ENCODE measurements at places on chromosomes 6 and 20. TPM values are rescaled to one million over a fixed set of nuclear protein-coding genes. Genes with fewer than 3 reads are reported as not detected.

DNA sequence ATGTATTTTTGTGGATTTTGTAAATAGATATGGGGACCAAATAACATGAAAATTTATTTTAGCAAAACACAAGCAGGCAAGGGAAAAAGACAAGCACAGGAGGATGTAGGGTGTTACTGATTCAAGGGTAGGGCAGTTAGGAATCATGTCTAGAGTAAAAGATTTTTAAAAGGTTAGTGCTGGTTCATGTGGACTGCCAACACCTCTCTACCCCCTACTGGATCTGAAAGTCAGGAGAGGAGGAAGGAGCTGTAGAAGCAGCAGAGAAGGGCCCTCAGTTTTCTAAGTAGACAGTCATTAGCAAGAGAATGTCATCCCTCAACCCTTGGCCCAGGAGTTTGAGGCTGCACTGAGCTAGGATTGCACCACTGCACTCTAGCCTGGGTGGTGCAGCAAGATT lies 95.2 kb downstream of the RREB1 start:
- no peaks in the 10 kb centered on the region for H3K27me3 ChIP-seq
- DNase-seq: no peak
- no peak overlapping the region for H3K27ac ChIP-seq
- H3K4me3 ChIP-seq: no peak overlapping the region
- no peaks in the 10 kb centered on the region for H3K4me1 ChIP-seq

DNA sequence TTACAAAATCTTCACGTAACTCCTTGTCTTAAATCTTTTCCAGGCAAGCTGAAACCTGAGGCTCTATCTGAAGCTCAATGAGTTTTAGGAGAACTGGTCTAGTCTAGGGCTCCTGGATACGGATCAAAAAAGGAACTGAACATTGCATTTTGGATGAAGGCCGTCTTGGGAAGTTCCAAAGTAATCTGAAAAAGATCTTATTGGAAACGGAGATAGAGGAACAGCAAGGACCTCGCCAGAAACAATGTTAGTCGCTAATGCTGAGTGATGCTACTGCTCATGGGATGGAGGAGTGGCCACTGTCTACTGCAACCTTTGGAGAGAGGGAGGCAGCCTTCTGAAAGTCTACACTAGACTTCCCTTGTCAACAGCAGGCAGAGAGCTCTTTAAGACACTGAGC lies 91.4 kb upstream of the ATXN1 start:
- H3K4me3 ChIP-seq: no peak overlapping the region
- H3K4me1 ChIP-seq: no peaks in the 10 kb centered on the region
- no peaks in the 10 kb centered on the region for H3K36me3 ChIP-seq

The SIM1 gene
- 0.39 TPM for total RNA-seq

GRCh38 chr6:133632206-133632605 lies 256.7 kb upstream of the TCF21 start:
- no peaks in the 10 kb centered on the region for H3K36me3 ChIP-seq
- no peaks in the 10 kb centered on the region for H3K27me3 ChIP-seq
- no peaks in the 10 kb centered on the region for H3K4me1 ChIP-seq

The RAD21L1 gene
- 0.48 TPM for total RNA-seq

DNA sequence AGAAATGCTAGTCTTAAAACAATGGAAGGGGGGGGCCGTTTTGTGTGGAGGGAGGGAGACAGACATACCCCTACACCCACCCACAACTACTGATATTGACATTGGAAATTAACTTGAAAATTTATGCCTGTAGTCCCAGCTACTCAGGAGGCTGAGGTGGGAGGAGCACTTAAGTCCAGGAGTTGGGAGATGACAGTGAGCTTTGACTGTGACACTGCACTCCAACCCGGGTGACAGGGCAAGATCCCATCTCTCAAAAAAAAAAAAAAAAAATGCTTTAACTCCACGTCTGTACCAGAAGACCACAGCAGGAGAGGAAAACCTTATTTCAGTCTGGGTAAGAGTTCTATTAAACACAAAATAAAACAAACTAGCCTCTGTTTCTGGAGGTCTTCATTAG lies 2.2 kb downstream of the TBC1D20 start:
- H3K4me3 ChIP-seq: no peak overlapping the region
- no peak overlapping the region for H3K27ac ChIP-seq
- no peaks in the 10 kb centered on the region for H3K27me3 ChIP-seq
- H3K4me1 ChIP-seq: no peaks in the 10 kb centered on the region

GRCh38 chr6:14722001-14722562 lies 523.8 kb upstream of the JARID2 start:
- DNase-seq: no peak
- H3K27ac ChIP-seq: no peak overlapping the region
- no peaks in the 10 kb centered on the region for H3K27me3 ChIP-seq

DNA sequence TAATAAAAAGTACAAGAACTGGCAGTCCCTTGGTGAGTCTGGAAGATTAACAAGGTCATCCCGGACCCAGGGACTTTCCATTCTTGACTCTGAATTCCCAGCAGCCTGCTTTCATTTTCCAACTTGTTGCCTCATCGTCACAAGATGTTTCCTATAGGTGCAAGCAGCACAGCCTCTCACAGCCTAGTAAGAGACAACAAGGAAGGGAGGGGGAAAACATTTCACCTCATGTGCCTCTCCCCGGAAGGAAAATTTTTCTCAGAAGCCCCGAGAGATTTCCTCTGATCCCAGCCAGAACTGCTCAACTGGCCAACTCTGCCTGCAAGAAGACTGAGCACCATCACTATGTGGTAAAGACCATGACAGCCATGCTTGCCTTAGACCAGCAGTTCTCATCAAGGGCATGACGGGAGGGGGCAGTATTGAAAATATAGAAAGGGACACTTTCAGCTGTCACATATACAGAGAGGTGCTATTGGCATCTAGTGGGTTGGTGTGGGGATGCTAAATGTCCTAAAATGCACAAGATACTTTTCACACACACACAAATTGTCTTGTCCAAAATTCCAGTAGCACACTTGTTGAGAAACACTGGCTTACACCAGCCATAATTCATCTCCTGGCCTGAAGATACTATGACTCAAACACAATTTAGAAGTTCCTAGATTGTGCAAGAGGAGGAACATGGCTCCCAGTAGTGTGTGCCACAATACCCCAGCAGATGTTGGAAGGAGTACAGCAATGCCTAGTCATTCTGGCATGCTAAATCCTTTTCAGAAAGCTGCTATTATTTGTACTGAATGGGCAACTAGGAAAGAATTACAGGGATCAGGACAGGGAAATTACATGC lies 10.8 kb upstream of the WTAP start:
- H3K27me3 ChIP-seq: no peaks in the 10 kb centered on the region
- DNase-seq: no peak
- no peak overlapping the region for H3K4me3 ChIP-seq
- no peaks in the 10 kb centered on the region for H3K4me1 ChIP-seq

DNA sequence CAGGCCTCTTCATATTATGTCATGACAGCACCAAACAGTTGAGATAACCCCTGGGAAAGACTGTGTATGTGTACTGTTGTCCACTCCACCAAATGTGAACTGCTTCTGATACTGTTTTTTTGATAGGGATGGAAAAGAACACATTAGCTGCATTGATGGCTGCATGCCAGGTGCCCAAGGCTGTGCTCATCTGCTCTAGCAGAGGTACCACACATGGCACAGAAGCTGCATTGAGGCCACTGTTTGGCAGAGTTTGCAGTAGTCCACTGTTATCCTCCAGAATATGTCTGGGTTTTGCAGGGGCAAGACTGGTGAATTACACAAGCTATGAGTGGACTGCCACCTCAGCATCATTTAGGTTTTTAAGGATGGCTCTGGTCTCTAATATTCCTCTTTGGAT lies 28.2 kb upstream of the ELMO2 start:
- no peak overlapping the region for H3K27ac ChIP-seq
- no peak for DNase-seq
- H3K4me3 ChIP-seq: no peak overlapping the region
- no peaks in the 10 kb centered on the region for H3K4me1 ChIP-seq

- no peak for DNase-seq
- no peaks in the 10 kb centered on the region for H3K36me3 ChIP-seq
- no peaks in the 10 kb centered on the region for H3K27me3 ChIP-seq
- no peak overlapping the region for H3K4me3 ChIP-seq
- H3K27ac ChIP-seq: no peak overlapping the region
- H3K4me1 ChIP-seq: no peaks in the 10 kb centered on the region
Observed at GRCh38 chr6:75183099-75183541, 22.7 kb downstream of the COL12A1 start.

- no peaks in the 10 kb centered on the region for H3K27me3 ChIP-seq
- no peak for DNase-seq
- H3K4me1 ChIP-seq: no peaks in the 10 kb centered on the region
- H3K36me3 ChIP-seq: no peaks in the 10 kb centered on the region
- H3K27ac ChIP-seq: no peak overlapping the region
- no peak overlapping the region for H3K4me3 ChIP-seq
Observed at GRCh38 chr6:69973763-69974162, 107.4 kb downstream of the COL19A1 start.

- H3K4me3 ChIP-seq: no peak overlapping the region
- no peaks in the 10 kb centered on the region for H3K27me3 ChIP-seq
- H3K4me1 ChIP-seq: no peaks in the 10 kb centered on the region
- DNase-seq: no peak
Observed at GRCh38 chr20:2616634-2617033, 35.8 kb upstream of the NOP56 start.

DNA sequence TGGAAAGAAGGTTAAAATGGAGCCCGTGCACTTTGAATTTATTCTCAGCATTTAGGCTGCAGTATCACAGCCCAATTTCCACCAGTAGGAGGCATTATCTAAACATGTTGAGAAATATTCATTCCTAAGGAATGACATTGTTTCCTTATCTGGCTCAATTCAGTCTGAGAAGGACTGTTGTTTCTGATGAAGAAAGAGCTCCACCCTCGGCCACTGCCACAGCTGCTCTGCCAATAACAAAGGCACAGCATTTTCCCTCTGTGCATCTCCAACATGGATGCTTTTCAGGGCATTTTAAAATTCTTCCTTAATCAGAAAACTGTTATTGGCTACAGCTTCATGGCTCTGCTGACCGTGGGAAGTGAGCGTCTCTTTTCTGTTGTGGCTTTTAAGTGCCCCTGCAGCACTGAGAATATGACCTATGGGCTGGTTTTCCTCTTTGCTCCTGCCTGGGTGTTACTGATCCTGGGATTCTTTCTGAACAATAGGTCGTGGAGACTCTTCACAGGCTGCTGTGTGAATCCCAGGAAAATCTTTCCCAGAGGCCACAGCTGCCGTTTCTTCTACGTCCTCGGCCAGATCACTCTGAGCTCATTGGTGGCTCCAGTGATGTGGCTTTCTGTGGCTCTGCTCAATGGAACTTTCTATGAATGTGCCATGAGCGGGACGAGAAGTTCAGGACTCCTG lies at the start of gene CALHM5:
TSS of gene CALHM5 (plus strand) at position 216 of the 687 bp plus-strand sequence. CDS start at position 274, 58 bp downstream.
- DNase-seq: no peak
- peak within 1 kb of the TSS; percentile 31 for H3K27ac ChIP-seq
- no peaks in the 10 kb centered on the region for H3K27me3 ChIP-seq
- H3K4me1 ChIP-seq: peaks cover 7% of the 10 kb centered on the region

DNA sequence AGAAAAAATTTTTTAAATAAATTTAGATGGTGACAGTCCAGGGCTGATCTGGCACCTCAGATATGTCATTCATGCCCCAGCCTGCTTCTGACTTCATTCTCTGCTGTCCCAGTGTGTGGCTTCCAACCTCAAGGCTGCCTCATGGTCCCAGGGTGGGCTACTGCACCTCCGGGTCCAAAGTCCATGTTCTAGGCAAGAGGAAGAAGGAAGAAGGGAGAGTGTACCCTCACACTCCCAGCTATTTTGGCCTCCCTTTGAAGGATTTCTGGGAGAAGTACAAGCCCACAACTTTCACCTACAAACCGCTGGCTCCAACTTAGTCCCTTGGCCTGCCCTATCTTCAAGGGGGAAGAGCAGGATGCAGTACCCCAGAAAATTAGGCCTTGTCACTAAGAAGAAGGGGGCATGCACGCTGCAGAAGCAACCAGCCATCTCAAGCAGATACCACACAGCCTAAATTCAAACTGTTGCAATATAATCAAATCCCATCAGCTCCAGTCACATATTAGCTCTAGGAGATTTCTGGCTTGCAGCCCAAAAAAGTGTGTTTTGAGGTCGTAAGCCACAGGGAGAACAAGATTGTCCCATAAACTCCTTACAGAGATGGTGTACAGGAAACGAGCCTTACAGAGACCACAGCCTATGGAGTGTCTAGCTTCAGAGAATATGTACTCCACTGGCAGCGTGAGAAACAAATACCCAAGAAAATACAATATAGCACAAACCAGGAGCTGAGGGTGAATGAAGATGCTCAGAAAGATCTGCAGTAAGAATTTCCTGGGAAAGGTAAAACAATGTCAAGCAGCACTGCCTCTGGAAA lies 906 bp upstream of the BTN3A2 start:
- no peak overlapping the region for H3K27ac ChIP-seq
- no peaks in the 10 kb centered on the region for H3K4me1 ChIP-seq
- H3K4me3 ChIP-seq: no peak overlapping the region
- no peaks in the 10 kb centered on the region for H3K27me3 ChIP-seq

The ECI2 gene
- total RNA-seq: 69.7 TPM

DNA sequence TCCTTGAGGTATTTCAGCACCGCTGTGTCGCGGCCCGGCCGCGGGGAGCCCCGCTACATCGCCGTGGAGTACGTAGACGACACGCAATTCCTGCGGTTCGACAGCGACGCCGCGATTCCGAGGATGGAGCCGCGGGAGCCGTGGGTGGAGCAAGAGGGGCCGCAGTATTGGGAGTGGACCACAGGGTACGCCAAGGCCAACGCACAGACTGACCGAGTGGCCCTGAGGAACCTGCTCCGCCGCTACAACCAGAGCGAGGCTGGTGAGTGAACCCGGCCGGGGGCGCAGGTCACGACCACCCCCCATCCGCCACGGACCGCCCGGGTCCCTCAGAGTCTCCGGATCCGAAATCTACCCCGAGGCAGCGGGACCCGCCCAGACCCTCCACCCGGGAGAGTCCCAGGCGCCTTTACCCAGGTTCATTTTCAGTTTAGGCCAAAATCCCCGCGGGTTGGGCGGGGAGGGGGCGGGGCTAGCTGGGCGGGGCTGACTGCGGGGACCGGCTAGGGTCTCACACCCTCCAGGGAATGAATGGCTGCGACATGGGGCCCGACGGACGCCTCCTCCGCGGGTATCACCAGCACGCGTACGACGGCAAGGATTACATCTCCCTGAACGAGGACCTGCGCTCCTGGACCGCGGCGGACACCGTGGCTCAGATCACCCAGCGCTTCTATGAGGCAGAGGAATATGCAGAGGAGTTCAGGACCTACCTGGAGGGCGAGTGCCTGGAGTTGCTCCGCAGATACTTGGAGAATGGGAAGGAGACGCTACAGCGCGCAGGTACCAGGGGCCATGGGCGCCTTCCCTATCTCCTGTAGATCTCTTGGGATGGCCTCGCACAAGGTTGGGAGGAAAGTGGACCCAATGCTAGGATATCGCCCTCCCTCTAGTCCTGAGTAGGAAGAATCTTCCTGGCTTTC lies 693 bp downstream of the HLA-F start:
- H3K4me1 ChIP-seq: no peaks in the 10 kb centered on the region
- H3K4me3 ChIP-seq: peak overlapping the region; percentile 71
- no peaks in the 10 kb centered on the region for H3K36me3 ChIP-seq
- H3K27me3 ChIP-seq: peaks cover 10% of the 10 kb centered on the region
- DNase-seq: no peak

Measured in H1 (cell line).